ENCODE measurements at places on chromosomes 6 and 20.

- no peak for DNase-seq
These were observed 33.9 kb downstream of the TXLNB start for GRCh38 chr6:139257821-139258398.

- DNase-seq, result no peak
These were observed 22.9 kb upstream of the NNAT start for GRCh38 chr20:37498066-37498665.

DNA sequence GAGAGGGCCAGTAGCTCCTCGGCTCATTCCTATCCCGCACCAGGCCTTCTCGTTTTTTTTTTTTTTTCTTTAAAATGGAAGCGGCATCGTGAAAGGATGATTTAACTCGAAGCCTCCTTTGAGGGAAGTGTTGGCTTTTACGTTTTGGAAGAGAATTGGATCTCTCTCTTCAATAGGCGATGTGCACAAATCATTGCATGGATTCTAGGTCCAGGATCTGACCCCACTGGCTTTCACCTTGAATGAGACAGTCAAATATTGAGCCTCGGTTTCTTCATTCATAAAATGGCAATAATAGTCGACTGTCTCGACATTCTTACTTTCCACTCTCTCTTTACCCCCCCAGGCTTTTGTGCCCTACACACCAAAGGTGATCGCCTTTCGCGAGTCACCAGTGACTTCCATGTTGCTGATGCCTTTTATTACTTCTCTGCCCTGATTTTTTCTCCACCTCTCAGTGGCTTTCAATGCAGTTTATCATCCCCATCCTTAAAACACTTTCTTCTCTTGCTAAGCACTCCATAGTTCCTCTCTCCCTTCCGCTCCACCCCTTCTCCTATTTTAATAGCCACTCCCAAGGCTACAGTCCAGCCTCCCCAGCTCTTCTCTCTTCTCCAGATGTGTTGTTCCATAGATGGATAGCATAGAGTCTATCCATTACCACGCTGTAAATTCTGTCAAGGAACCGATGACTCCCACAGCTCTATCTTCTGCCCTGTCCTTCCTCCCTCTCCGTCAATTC, 473 bp upstream of the DTNBP1 start:
- DNase-seq, result no peak

DNA sequence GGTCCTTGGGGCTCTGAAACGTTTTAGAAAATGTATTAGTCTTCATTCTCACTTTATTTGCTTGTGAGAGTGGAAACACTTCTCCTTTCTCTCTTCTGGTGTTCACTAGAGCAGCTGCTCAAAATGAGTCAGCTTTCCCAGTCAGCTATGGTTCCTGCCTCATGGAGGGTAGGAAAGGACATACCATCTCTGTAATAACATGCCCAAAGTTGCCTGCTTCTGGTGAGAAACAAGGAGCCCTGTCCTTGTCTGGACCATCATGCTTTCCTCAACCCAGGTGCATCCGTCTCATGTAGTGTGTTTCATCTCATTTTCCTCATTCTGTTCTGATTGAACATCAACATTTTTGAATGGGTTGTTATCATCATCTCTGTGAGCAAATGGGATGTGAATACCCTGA, 17.1 kb upstream of the TINAG start:
- no peak for DNase-seq

- DNase-seq, result no peak
These were observed 6.3 kb upstream of the PPP1R16B start for GRCh38 chr20:38799203-38799602.

GRCh38 chr20:2469991-2470422, 582 bp downstream of the SNRPB start:
- DNase-seq, result no peak

DNA sequence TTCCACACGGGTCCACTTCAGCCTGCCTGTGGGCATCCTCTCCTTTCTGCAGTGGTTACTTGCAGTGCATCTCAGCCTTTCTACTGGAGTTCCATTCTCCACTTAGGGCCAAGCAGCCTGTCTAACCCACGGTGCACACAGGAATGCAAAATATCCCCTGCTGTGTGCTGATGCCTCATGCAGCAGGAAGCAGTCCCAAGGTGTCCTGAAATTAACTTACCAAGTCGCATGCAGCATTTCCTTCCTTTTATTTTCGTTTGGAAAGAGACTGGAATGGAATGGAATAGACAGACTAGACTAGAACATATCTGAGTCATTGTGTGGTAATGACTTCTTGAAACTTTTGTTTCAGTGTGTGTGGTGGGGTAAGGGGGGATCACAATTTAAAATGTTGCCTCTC, 25.9 kb upstream of the FOXQ1 start:
- DNase-seq, result no peak

DNA sequence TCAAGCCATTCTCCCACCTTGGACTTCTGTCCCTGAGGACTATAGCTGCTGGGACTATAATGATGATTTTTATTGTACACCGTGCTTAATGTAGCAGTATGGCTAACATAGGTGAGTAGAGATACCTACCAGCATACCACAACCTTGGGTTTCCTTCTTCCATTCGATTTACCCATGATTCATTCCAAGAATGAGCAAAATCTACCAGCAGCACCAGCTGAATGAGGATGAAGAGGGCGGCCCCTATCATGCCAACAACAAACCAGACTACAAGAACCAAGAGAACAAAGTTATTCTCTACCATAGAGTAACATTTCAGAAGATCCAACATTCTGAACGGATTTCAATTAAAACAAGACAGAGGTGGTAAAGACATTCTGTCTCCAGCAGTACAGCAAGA, 12.1 kb downstream of the SERINC3 start:
- DNase-seq, result no peak

- DNase-seq, result no peak
These were observed 558.2 kb upstream of the JAG1 start for GRCh38 chr20:11231742-11232648.

GRCh38 chr20:57464642-57465211, 60.2 kb downstream of the CTCFL start:
- no peak for DNase-seq

- no peak for DNase-seq
These were observed 138.0 kb downstream of the NFATC2 start for GRCh38 chr20:51404297-51405060.

GRCh38 chr6:123321020-123321419, 315.7 kb downstream of the TRDN start:
- no peak for DNase-seq

DNA sequence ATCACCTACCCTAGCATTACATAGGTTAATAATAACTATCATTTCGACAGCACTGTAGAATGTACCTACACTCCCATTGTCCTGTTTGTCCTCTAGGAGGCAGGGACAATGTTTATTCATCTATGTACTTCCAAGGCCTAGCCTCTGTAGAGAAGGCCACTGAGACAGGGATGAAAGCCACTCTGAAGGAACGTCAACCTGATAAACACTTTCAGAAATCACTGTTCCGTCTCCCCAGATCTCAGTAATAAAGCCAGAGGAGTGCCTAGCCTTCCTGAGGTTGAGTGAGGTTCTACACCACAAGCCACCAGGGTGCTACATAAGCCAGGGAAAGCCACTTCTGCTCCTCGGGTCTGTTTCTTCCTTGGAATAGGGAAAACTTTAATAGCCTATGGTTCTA, 44.8 kb downstream of the POPDC3 start:
- no peak for DNase-seq

DNA sequence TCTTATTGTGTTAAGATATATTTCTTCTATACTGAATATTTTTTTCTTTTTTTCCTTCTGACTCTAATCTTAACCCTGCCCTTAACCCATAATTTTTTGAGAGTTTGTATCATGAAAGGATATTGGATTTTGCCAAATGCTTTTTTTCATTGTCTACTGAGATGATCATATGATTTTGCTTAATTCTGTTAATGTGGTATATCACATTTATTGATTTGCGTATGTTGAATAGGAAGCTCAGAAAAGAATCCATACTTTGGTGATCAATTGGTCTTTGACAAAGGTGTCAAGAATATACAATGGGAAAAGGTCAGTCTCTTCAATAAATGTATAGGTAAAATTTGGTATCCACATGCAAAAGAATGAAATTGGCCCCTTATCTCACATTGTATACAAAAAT, 588.8 kb upstream of the ADGRB3 start:
- DNase-seq, result no peak

GRCh38 chr6:20265842-20266241, 53.6 kb upstream of the MBOAT1 start:
- DNase-seq, result no peak

- DNase-seq, result no peak
These were observed 2.9 kb downstream of the BEND6 start for GRCh38 chr6:56957856-56958255.

DNA sequence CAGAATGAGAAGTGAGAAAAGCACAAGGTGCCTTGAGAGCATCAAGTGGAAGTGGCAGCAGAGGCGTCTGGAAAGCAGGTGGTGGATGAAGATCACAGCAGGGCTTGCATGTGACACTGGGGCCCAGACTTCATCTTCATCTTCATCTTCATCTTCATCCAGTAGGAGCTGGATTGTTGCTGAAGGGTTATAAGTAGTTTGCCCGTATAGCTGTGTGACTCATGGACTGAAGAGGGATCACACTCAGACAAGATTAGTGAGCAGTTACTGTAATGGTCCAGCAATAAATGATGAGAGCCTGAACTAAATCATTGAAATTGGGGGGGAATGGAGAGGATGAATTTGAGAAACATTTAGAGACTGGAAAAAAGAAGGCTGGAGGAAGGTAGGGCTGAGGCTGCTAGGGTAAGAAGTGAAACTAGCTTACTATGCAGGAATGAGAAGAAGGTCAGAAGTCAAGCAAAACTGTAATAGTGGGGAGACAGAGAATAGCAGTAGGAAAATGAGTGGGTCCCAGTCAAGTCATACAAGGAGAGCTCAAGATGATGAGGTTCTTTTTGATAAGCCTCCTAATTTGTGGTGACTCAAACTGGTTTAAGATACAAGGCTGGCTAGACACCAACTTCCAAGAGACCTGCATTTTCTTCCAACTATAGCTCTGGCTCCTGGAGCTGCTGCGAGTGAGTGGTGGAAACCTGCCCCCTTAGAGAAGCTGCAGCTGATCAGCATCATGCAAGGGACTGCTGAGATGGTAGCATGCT, 92.3 kb upstream of the BEND6 start:
- no peak for DNase-seq

DNA sequence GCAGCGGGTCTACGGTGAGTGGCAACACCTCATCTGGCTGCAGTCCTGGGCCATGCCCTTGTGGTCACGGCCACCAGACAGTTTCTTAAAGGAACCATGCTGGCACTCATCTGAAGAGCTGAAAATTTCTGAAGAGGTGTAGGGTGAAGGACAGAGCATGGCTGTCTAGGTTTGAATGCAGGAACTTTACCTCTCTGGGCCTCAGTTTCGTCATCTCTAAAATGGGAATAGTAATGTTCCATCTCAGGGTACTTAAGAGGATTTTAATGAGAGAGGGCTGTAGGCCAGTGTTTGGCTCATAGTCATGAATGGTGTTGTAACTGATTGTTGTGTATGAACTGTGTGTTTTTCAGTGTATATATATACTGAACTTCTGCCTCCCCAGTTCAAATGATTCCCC, 5.8 kb downstream of the COX4I2 start:
- no peak for DNase-seq

DNA sequence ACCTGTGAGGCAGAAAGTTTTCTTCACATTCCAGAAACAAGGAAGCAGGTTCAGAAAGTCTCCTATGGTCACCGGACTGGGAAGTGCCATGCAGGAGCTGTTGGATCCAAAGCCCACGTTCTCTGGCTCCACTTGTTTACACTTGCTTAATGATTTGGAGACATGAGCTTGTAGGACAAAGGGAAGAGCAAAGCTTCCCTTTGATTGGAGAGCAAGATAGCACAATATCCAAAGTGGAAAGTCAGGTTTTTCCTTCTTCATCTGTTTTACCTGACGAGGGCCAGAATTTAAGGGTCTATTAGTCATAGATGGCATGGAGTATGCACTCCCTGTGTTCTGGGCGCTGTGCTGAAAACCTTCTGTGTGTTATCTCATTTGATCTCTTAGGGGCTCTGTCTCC, 81.2 kb downstream of the PDE7B start:
- no peak for DNase-seq

GRCh38 chr6:141218583-141218982, 914.1 kb upstream of the GJE1 start:
- no peak for DNase-seq

GRCh38 chr6:85641522-85641896, 1.2 kb downstream of the SYNCRIP start:
- DNase-seq, result no peak

DNA sequence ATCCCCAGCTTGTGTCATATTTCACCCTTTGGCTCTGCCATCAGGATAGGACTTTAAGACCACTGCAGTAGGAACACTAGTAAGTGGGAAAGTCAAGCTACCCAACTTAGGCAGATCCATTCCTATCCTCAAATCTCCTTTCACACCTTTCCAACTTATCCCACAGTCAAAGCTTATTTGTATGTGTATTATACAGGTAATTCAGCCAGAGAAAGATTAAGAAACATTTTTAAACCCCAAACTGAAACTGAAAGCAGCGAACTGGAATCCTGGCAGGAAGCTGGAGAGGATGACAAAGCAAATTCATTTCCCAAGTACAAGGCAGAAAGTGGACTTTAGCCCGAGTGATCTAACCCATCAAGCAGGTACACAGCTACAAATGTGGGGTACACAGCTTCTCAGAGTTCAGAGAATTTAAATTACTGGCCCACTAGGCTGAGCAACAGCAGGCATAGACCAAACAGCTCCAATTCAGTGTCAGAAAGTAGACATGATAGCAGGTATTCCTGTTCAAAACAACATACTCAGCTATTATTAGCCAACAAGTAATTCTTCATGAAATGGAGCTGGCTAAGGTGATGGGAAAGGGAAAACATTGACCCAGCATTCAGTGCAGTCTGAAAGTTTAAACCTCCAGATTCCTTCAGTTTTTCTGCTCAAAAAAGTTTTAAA, 39.1 kb downstream of the ILRUN start:
- DNase-seq, result no peak

DNA sequence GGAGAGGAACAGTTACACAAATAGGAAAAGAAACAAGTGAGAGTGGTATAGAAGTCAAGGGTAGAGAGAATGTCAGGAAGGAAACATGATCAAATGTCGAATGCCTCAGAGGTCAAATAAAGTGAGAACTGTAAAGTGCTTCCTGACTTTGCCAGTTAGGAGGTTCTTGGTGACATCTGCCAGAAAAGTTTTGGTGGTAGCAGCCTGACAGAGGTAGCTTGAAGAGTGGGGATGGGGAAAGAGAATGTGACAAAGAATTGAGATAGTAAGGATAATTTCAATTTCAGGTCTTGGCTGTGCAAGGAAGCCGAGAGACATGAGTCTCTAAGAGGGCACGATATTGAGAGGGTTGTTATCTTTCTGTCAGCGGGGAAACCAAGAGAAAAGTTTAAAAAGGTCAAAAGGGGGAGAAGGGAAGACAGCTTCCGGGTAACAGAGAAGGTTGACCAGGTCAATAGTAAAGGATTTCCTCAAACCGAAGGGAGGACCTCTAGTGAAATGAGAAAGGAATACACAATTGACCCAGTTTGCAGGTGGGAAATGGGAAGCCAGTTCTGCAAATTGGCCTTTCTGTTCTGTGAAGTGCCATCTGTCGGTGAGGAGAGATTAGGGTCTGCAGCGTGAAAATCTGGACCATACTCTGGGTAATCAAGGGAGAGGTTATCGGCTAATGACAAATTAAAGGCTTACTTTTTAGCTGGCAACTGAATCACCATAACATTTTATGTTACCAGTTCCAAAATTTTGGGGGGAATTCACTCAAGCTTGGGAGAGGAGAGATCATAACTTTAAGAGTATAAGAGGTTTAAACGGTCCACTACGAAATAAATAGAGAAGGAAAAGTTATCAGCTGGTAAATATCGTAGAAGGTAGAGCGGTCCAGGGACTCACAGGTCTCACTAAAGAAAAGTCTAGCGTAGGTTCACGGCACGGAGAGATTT, 973 bp upstream of the BRD2 start:
- no peak for DNase-seq

- DNase-seq, result no peak
These were observed 35.3 kb downstream of the SAMHD1 start for GRCh38 chr20:36916199-36916598.
